ENCODE measurements at places on chromosomes 4 and X. TPM values are rescaled to one million over a fixed set of nuclear protein-coding genes. Genes with fewer than 3 reads are reported as not detected.

The VCX3B gene
- not detected for total RNA-seq

- H3K27ac ChIP-seq = no peak overlapping the region
- peaks cover 5% of the 10 kb centered on the region for H3K36me3 ChIP-seq
- H3K27me3 ChIP-seq = no peaks in the 10 kb centered on the region
- no peak overlapping the region for H3K4me3 ChIP-seq
- H3K4me1 ChIP-seq = peaks cover 10% of the 10 kb centered on the region
Measured at GRCh38 chr4:110154582-110154981, 43.8 kb downstream of the ELOVL6 start.

- H3K27me3 ChIP-seq = no peaks in the 10 kb centered on the region
- peak; percentile 47 for DNase-seq
- no peak overlapping the region for H3K27ac ChIP-seq
- no peaks in the 10 kb centered on the region for H3K36me3 ChIP-seq
- H3K4me1 ChIP-seq = no peaks in the 10 kb centered on the region
- no peak overlapping the region for H3K4me3 ChIP-seq
Measured at GRCh38 chr4:109078724-109079123, 223.7 kb downstream of the COL25A1 start.

The CLDN22 gene
- total RNA-seq = not detected

DNA sequence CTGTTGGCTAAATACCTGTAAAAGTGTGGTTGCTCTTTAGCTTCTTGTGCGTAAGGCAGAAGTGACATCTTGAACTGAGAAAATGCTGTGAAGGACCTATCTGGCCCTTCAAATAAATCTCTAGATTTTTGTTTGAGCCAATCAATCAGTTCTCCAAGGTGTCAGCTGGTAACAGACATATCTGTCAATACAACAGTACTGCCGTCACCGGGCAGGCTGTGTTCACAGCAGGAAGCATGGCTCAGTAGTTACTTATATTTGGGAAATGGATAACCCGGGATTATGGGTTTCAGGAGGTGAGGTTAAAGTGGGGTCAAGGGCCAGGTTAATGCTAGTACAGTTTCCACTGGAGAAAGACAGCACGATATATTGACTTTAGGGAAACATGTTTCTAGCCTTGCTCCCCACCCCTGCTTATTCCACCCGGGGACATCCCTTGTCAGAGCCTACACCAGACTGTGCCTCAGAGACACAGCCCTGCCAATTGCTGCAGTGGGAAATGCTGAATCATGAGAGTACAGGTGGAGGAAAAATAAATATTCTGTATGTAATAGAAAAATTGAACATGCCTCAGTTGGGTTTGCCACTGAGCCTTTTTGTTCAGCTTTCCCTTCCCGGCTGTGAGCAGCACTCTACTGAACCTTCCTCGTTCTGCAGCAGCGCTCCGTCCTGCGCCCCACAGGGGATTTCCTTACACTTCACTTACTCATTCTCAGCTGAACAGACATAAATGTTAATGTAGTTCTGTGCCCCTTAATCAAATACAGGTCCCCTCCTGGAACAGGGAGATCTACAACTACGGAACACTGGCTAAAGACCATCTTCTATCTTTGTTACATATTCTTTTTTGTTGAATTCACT, 121.1 kb downstream of the MGST2 start:
- H3K27ac ChIP-seq = no peak overlapping the region
- no peak for DNase-seq
- H3K4me1 ChIP-seq = peaks cover 2% of the 10 kb centered on the region
- peaks cover 16% of the 10 kb centered on the region for H3K27me3 ChIP-seq

The SPANXB1 gene
- total RNA-seq = not detected

Data from activated CD4-positive, alpha-beta T cell treated with anti-CD3 and anti-CD28 coated beads, Interleukin-2, amount 10 ng/mL, durations not matched to agents 24 days and 14 days (primary cell).